Stimulated activated CD8-positive, alpha-beta memory T cell treated with anti-CD3 and anti-CD28 coated beads, Interleukin-2, amount 100 ng/mL, for 1 hour (primary cell): ENCODE measurements at places on chromosomes 16 and 17.
A peak's percentile ranks its signal among the peaks of the same experiment; 100 is the strongest.

DNA sequence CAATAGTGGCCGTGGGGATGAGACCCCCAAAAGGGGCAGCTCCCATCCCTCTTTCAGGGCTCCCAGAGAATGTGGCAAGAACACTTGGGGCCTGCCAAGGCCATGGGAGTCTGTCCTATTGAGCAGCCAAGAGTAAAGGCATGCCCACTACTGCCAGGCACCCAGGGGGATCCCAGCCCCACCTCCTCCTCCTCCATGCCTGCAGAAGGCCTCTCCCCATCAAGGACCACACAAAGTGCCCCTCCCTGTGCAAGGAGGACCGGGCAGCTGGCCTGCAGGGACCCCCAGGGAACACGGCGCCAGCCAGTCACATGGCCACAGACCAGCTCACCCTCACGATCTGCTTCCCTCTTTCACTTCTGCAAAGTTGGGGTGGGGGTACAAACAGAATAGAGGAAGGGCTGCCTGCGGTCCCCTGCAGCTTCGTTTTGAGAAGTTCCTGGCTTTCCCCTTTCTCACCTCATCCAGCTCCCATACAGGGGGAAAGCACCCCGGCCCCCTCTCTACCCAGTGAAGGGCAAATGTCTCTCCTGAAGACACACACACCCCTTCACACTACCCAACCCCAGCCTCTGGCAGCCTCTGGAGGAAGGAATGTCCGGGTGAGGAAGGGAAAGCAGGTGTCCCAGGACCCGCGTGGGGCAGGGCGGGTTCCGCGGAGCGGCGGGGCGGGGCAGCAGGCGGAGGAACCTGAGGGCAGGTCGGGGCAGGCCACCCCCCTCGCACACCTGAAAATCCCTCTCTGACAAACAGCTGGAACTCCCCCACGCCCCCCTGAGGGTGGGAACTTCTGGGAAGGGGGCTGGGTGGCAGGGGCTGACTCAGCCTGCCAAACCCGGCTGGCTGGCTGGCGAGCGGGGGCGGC, 2.0 kb downstream of the PPP1R9B start:
- peak; percentile 56 for DNase-seq

GRCh38 chr17:58680038-58680369, 11.8 kb downstream of the TEX14 start:
- no peak for DNase-seq

DNA sequence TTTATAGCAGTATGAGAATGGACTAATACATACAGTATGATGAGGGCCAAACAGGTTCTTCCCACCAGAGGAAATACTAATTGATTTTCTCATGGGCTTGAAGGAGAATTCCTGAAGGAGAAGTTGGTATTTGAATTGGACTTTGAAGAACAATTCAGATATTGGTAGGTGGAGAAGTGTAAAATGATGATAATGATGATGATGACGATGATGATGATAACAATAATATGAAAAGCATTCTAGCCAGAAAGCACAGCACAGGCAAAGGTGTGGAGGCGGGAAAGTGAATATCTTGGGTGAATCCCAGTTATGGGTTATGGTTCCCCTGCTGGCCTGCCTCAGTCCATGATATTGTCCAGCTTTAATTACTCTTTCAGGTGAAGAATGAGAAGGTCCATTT, 562.4 kb upstream of the SALL1 start:
- no peak for DNase-seq

GRCh38 chr16:78805556-78805955, 706.1 kb downstream of the WWOX start:
- no peak for DNase-seq

GRCh38 chr17:27978689-27979175, 63.7 kb upstream of the NLK start:
- DNase-seq: no peak

DNA sequence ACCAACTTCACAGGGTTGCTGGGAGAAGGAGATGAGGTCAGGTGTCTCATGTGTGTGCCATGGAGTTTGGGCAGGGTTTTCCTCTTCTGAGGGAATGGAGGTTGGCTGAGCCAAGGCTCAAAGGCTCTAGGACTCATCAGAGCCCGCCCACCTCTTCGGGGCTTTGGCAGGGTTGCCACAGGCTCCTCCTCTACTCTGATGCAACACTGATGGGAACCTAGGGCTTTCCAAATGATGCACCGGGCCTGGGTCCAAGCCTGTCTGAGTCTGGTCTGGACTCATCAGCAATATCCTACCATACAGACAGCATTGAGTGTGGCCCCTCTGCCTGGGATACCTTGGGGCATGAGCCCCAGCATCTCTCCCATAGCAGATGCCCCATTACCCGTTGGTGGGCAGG, 59.5 kb upstream of the LHX1 start:
- DNase-seq: no peak

DNA sequence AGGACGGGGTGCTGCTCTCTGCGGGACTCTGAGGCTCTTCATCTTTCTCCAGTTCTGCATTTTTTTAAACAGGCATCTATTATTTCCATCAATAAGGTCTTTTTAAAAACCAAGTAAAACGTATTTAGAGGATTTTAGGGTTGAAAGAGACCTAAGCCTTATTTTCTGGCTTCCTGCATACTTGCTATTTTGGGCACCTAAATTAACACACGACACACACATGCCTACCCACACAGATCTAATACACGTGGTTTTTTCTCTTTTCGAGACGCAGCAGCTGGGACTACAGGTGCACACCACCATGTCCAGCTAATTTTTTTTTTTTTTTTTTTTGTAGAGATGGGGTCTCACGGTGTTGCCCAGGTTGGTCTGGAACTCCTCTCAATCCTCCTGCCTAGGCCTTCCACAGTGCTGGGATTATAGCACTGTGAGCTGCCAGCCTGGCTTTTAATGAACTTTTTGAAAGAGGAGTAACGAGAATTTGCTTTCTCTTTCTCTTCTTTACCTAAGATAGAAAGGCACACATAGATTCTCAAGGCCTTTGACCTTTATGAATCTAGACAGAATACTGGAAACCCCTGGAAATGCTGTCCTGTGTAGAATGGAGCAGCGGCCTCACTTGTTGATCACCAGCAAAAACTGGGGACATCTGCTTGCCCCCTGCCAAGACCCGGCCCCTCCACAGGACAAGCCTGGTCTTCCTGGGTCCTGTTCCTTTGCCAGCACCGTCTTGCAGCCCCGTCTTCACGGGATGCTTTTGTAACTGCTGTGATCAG, 13.8 kb downstream of the DNAAF8 start:
- DNase-seq: no peak

GRCh38 chr17:27762527-27763305, 37.6 kb downstream of the NOS2 start:
- no peak for DNase-seq

DNA sequence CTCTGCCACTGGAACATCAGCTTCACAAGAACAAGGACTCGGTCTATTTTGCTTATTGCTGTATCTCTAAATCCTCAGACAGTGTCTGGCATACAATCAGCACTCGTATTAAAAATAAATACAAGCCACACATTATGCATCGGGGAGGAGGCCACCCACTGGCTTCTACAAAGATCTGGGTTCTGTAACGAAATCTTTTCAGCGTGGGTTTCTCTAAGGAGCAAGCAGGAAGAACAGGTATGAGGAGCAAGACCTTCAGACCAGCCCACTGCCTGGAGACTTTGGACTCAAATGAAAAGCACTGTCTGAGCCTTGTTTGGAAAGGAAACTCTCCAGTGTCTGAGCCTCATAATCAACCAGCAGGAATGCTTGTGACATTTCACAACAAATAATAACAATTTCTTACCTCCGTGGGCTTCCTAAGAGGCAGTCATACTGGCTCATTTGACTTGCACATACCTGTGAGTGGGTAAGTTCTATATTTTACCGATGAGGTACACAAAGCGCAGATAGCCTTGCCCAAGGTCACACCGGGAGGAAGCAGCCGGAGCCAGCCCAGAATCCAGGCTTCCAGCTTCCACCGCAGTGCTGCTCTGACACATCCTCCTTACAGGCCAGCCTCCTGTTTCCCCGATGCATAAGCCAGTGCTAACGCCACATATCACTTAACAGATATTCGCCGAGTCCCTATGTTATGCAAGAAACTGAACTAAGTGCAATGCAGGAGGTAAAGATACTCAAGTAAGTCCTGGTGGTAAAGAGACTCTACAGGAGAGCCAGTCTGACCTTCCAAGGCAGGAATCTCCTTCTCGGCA, 118.6 kb upstream of the TNRC6C start:
- no peak for DNase-seq

DNA sequence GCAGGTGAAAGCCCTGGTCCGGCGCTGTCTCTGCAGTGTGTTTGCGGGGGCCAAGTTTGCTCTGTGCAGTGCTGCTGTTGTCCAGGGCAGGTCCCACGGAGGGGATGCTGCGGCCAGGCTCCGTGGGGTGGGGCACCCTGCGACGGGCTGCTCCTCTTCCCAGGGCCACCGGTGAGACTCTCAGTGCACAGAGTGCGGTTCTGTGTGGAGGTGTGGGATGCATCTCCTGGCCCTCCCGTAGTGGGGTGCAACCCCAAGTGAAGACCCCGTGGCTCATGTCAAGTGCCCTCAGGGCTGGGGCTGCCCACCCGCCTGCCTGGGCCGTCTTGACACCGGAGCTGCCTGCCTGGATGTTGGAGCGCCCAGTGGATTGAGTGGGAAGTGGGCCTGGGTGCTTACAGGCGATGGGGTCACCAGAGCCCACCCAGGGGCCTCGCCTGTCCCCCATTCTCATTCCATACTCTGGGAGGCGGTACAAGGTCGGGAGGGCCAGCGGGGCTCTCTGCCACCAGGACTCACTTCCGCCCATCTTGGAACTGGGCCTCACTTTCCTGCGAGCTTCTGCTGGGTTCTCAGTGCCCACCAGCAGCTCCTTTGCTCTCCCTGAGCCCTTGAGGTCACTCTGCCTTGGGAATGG, 119.9 kb downstream of the BANP start:
- no peak for DNase-seq

GRCh38 chr17:51258756-51259563, 889 bp downstream of the MBTD1 start:
- no peak for DNase-seq

DNA sequence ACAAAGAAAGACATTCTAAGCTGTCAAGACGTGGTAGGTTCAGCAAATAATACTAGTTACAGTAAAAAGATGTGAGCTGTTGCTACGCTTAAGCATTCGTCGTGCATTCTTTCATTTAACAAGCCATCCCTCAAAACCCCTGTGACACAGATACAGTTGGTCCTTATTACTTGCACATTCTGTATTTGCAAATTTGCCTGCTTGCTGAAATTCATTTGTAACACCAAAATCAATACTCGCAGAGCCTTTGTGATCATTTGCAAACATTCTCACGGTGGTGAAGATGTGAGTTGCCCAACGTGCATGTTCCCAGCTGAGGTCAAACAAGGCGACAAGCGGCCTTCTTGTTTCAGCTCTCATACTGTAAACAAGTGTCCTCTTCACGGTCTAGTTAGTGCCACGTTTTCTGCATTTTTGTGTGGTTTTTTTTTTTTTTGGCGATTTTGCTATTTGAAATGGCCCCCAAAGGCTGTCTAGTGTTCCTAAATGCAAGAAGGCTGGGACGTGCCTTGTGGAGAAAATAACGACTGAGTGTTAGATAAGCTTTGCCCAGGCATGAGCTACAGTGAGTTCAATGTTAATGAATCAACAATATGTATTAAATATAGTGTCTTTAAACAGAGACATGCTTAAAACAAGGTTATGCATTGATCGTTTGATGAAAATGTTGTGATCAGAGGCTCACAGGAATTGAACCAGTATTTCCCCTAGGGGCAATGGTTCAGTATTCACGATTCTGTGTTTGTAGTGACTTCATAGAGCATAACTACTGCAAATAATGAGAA, 84.1 kb downstream of the RAB11FIP4 start:
- DNase-seq: no peak

DNA sequence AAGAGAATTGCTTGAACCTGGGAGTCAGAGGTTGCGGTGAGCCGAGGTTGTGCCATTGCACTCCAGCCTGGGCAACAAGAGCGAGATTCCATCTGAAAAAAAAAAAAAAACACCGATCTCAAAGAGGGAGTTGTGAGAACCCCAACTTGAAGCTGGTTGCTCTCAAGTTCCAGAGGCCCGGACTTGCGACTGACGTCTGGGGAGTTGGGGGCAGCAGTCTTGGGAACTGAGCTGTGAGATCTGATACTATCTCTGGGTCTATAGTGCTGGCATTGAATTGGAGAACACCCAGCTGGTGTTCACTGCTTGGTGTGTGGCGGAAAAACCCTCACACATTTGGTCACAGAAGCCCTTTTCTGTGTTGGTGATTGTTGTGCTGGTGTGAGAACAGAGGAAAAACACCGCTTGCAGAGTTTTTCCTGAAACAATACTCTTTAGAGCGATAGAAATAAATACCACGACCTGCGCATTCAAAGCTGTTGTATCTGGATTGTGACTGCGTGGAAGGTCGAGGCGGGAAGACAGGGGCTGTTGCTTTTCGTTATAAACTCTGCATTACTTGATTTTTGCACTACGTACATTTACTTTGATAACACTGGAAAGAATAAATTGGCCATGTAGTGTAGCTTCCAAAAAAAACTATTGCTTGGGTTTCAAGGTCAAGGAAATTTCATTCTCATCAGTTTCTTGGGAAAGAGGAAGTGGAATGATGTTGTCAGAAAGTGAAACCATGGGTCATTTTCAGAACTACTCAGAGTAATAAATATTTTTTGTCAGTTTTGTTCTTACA, 8.8 kb downstream of the SCIMP start:
- no peak for DNase-seq

GRCh38 chr17:1965556-1966273, 59.4 kb downstream of the RTN4RL1 start:
- no peak for DNase-seq

GRCh38 chr17:48548523-48549280, 3.8 kb upstream of the HOXB2 start:
- DNase-seq: no peak

DNA sequence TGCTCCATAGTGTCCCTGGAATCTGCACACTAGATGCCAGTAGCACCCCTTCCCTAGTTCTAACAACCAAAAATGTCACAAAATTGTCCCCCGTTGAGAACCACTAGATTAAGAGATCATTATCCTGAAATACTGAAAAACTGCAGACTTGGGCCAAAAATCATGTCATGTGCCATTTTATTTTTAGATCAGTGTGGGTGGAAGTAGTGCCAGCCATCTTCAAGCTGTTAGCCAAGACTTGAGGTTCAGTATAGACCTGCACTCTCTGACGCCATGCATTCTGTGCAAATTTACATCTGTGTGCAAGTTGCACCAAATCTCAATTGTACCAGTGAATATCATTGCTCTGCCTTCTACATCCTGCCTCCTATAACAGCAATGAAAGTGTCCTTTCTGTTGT, 31.5 kb upstream of the NOL11 start:
- DNase-seq: no peak
